Effector memory CD8-positive, alpha-beta T cell (primary cell): ENCODE measurements at places on chromosomes 11 and 22.
A peak's percentile ranks its signal among the peaks of the same experiment; 100 is the strongest.

DNA sequence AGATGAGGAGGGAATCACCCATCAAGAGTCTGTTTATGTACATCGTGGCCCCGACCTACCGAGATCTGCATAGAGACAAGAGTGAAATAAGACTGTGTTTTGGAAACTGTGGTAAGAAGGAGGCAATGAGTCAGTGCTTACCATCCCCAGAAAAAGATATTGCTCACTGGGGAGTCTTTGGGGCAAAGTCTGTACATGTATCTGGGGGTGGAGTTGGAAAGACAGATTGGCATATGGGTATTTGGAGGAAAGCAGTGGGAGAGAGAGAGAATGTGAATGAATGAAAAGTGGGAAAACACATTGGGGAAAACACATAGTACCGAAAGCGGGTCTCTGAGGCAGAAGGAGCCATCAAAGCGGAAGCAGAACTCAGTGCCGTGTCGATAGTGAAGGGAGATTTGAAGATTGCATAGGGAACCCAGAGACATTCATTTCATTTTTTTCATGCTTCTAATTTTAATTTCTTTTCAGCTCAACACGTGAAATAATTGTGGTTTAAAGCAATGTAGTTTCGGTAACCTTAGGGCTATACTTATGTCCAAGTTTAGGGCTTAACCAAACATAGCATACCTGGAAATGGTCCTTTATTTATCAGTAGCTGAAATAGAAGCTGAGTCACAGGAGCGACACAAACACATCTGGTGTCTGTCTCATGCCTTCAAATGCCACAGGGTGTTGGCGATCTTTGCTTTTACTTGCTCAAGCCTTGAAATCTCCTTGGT lies 98.6 kb upstream of the CD44 start:
- DNase-seq, result peak; percentile 58

GRCh38 chr11:125892071-125892470 lies 4.6 kb downstream of the HYLS1 start:
- DNase-seq, result no peak

DNA sequence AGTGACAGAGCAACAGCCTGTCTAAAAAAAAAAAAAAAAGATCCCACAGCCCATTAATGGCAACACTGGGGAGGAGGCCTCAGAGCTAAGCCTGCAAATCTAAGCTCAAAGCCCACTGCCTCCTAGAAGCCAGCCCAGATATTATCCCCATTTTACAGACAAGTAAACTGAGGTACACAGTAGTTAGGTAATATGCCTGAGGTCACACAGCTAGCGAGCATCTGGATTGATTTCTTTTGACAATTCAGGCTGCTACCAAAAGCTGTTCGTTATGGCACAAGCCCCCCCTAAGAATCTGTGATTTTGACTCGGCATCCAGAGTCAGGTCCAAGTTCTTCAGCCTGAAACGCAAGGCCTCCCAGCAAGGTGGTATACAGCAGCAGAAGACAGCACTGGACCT lies 13.7 kb downstream of the ELFN2 start:
- DNase-seq, result no peak

DNA sequence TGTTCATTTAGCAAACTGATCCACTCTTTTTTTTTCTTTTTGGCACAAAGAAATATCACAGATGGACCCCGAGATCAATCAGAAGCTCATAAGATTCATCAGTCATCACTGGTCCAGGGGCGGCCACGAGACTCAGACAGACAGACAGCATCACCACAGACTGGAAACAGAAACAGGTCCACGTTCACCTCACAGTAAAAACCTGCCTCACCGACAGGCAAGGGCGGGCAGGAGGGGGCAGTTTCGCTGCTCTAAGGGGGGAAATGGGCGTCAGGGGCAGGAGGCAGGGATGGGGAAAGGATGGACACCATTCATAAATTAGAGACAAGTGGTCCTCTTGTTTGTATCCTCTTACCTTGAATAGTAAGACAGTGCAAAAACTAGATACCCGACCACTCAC lies 16.5 kb downstream of the CHST1 start:
- no peak for DNase-seq

- no peak for DNase-seq
Measured at GRCh38 chr22:45218976-45219375, 21.7 kb downstream of the KIAA0930 start.

DNA sequence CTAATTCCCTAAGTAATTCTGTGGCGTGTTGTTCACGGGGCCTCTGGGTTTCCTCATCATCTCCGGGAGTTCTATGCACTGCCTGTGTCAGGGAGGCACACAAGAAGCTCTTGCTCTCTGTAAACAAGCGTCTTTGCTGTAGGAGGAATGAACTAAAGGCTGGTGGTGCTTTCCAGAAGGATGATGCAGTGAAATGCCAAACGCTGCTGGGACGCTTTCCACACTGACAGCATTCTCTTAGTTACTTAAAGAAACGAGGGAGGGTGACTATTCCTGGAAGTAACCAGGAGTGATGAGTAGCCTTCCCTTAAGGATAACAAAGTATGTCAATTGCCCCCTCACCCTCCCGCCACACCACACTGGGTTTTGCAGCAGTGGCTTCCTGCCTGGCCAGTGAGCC lies 38.5 kb upstream of the NUP50 start:
- DNase-seq, result no peak

- no peak for DNase-seq
Measured at GRCh38 chr11:2139621-2140337, 590 bp upstream of the IGF2 start.

GRCh38 chr11:94457118-94458029 lies 36.3 kb downstream of the MRE11 start:
- no peak for DNase-seq

DNA sequence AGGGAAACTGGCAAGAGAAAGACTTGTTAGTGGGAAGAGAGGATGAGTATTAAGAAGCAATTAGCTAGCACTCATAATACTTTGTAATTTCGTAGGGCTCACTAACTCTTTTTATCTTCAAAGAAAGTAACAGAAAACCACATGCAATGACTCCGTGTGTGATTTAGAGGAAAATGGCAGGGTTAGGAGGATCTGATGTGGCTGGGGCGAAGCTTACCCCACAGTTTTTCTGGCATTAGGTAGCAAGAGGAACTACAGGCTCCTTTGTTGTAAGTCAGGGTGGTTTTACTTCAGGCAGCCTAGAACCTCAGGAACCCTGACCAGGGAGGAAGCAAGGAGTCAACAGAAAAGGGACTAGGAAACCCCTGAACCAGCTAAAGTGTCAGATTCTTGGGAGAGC lies 89.7 kb downstream of the SPON1 start:
- no peak for DNase-seq

GRCh38 chr11:64409707-64410403 lies 50.9 kb downstream of the RPS6KA4 start:
- DNase-seq, result no peak

GRCh38 chr11:75365711-75366181 lies 14.3 kb upstream of the ARRB1 start:
- no peak for DNase-seq

- DNase-seq, result peak; percentile 13
Measured at GRCh38 chr11:124793466-124794278, 6.5 kb downstream of the MSANTD2 start.

GRCh38 chr11:118608360-118609227 lies 1.2 kb downstream of the PHLDB1 start:
- DNase-seq, result peak; percentile 81

- DNase-seq, result no peak
Measured at GRCh38 chr11:132402071-132402684, 1031.8 kb downstream of the NTM start.

GRCh38 chr11:19772480-19772879 lies 59.8 kb downstream of the NAV2 start:
- no peak for DNase-seq

DNA sequence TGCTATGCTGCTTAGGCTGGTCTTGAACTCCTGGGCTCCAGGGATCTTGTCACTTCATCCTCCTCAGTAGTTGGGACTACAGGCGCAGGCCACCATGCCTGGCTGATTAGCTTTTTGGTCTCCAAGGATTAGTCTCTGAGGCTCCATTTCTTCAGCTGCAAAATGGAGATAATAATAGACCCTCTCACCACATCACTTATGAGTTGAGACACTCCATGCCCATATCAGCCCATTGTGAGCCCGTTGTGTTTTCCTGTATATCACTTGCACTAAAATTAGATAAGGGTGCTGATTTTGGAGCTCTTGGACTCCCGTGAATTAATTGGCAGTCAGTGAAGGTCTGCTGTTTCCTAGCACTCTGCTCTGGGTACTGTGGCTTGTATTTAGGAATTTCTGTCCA lies 36.0 kb downstream of the DEPDC5 start:
- no peak for DNase-seq

GRCh38 chr11:11534981-11535380 lies 86.8 kb downstream of the GALNT18 start:
- DNase-seq, result no peak

GRCh38 chr11:73218106-73218829 lies at the start of gene P2RY2:
Gene P2RY2 (plus strand): TSS chr11:73218281. CDS start chr11:73234160, 15,879 bp downstream.
- no peak for DNase-seq

- DNase-seq, result no peak
Measured at GRCh38 chr11:87440076-87440770, 402.5 kb downstream of the TMEM135 start.

- no peak for DNase-seq
Measured at GRCh38 chr11:30735946-30736345, 149.8 kb upstream of the MPPED2 start.

- no peak for DNase-seq
Measured at GRCh38 chr11:70637949-70638583, 239.7 kb downstream of the CTTN start.

DNA sequence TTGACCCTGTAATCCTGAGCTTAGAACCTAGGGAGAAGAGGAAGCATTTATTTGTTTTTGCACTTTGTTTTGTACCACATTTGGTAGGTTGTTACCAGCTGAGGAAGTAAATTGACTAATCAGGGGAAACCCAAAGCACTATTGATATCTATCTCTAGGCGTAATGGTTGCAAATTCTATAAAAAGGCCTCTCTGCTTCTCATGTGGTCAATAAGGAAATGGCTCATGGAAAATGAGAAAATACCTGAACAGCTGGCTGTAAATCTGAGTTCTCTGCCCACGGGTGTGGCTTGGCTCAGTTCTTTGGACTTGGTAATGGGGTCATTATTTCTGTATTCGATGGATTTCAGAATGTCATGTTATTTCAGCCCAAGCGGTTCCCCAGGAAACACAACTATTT lies 42.4 kb downstream of the BARX2 start:
- DNase-seq, result no peak

- DNase-seq, result no peak
Measured at GRCh38 chr22:39454385-39454871, 2.4 kb upstream of the MGAT3 start.

GRCh38 chr11:27217948-27218420 lies 145.0 kb downstream of the CCDC34 start:
- DNase-seq, result no peak

DNA sequence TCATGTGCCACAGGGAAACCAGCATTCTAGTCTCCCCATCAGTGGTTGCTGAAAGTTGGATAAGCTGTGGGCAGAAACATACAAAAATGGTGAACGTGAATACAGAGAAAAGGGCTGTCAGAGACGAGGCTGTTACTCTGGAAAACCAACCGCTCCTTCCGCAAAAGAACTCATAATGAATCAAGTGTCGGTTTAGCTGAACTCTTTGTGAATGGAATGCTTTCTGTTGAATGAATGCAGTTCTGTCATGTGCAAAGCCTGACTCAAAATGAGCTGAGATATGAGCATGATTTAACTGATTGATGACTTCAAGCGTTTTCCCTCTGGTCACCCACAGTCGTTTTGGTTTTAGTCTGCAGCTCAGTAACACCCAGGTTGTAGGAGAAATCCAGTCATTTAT lies 298.3 kb downstream of the ETS1 start:
- no peak for DNase-seq

- no peak for DNase-seq
Measured at GRCh38 chr22:45867118-45867905, 109.7 kb downstream of the WNT7B start.

GRCh38 chr22:41048791-41049717 lies 43.3 kb upstream of the EP300 start:
- no peak for DNase-seq

GRCh38 chr11:8100605-8101004 lies 19.6 kb downstream of the TUB start:
- DNase-seq, result no peak

GRCh38 chr11:95268391-95268790 lies 37.4 kb upstream of the SESN3 start:
- DNase-seq, result no peak

DNA sequence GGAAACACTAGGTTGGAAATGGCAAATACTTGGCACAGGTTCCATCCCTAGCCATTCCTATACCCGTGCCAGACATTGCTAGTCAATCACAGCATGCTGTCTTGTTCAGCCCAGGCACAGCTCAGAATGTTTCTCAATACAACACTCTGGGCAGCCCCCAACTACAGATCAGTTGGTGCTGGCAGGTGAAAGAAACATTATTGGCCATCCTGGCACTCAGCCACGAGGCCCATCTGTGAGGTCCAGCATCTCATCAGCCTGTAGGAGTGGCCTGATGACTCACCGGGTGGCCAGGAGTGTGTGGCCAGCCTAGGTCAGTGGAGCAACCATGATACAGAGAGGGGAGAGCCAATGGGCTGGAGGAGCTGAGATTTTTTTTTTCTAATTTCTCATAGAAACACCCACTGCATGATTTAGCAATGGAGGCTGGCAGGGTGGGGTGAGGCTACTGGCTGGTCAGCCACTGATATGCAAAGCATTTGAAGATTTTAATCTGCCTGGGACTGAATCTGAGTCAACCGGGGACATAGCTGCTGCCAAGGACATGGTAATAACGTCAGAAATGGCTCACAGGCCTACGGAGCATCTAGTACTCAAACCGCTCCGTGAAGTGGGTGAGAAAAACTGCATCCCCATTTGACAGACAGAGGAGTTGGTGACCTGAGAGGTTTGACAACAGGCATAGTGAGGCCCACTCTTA lies 5.4 kb downstream of the MYO18B start:
- DNase-seq, result no peak

- no peak for DNase-seq
Measured at GRCh38 chr11:62601122-62601371, 618 bp downstream of the MTA2 start.

GRCh38 chr11:12239804-12240371 lies 129.5 kb downstream of the MICAL2 start:
- DNase-seq, result no peak

DNA sequence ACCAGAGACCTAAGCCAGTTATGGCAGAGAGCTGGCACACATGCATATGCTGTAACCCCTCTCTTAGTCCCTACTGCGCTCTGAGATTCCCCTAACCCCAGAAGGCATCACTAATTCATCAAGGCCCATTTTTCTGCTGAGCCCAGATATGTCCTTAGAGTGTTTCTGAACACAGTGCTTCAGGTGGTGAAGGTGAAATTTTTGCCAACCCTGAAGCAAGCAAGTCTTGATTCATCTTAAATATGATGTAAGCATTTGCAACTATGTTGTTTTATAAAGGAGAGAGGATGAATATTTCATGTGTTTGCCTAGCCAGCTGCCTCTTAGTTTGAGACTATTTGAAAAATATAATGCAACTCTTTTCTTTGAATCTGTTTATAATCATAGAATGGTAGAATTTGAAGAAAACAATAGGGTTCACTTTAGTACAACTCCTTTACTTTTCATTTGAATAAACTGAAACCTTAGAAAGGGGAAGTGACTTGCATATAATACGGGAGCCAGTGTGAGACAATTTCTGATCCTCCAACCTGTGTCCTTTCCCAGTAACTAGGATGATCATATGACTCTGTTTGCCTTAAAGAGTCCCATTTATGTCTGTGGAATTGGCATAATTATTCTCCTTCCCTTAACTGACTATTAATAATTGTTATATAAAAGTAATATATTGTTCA lies 194.3 kb upstream of the MTNR1B start:
- no peak for DNase-seq

GRCh38 chr11:1892116-1892515 lies 421 bp upstream of the PRR33 start:
- DNase-seq, result no peak
